ENCODE measurements at places on chromosomes 1 and 21.

DNA sequence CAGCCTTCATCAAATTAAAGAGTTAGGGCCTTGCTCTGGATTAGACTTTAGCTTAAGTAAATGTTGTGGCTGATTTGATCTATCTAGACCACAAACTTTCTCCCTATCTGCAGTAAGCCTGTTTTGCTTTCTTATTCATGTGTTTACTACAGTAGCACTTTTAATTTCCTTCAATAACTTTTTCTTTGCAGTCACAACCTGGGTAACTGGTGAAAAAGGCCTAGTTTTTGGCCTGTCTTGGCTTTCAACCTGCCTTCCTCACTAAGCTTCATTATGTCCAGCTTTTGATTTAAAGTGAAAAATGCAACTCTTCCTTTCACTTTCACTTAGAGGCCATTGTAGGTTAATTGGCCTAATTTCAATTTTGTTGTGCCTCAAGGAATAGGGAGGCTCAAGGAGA is 12.5 kb upstream of the LPGAT1 start:
- H3K36me3 ChIP-seq, result no peaks in the 10 kb centered on the region
- no peak overlapping the region for H3K27ac ChIP-seq
- DNase-seq, result peak; percentile 38
- no peak overlapping the region for H3K4me3 ChIP-seq
- H3K27me3 ChIP-seq, result no peaks in the 10 kb centered on the region

DNA sequence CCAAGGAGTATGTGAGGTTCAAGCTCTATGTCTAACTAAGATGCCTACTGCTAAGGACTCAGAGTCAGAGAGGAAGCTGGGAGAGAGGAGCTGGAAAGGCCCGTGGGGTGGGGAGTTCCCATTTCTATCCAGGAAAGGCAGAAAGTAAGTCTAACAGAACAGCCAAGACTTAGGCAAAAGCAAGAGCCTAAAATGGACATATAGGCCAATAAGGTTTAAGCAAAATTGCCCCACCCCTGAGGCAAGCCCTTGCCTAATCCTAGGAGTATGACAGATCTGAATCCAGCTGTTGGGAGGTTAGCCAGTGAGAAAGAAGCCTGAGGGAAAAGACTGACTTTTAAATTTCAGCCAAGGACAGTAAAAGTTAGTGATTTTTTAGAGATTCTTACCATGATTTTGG is 1.6 kb upstream of the KLHDC9 start:
- H3K36me3 ChIP-seq, result peaks cover 36% of the 10 kb centered on the region
- H3K27me3 ChIP-seq, result no peaks in the 10 kb centered on the region
- peak overlapping the region; percentile 61 for H3K27ac ChIP-seq
- H3K4me1 ChIP-seq, result peaks cover 49% of the 10 kb centered on the region
- peak; percentile 91 for DNase-seq

DNA sequence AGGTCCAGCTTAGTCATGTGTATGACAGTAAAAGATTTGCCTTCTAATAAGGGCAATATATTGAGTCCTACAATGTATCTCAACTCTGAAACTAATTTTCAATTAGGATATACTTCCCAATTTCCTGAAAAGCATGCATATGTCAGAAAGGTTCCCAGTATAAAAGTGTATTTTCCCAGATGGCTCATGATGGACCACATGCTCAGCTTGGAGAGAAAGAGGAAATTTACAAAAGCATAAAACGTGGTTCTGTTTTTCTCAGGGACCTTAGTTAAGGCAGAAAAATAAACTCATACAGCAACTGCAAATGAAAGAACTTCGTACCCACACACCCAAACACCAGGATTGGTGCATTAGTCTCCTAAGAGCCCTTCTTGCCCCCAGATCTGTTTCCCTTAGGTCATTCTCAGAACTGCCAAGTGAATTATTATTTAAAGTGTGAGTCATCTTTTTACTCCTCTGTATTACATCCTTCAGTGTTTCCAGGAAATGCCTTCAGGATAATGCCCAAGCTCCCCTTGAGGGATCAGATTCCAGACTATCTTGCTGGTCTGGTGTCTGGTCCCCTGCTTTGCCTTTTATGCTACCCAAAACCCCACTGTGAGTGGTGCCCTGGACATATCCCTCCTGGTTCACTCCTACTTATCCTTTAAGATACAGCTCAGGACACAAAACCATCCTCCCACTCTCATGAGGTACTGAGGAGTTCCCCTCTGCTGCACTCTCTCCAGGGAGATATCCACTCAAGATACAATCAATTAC is 57.4 kb downstream of the SSX2IP start:
- no peak overlapping the region for H3K4me3 ChIP-seq
- no peak overlapping the region for H3K27ac ChIP-seq
- peak; percentile 62 for DNase-seq
- H3K4me1 ChIP-seq, result peaks cover 22% of the 10 kb centered on the region
- H3K36me3 ChIP-seq, result no peaks in the 10 kb centered on the region

DNA sequence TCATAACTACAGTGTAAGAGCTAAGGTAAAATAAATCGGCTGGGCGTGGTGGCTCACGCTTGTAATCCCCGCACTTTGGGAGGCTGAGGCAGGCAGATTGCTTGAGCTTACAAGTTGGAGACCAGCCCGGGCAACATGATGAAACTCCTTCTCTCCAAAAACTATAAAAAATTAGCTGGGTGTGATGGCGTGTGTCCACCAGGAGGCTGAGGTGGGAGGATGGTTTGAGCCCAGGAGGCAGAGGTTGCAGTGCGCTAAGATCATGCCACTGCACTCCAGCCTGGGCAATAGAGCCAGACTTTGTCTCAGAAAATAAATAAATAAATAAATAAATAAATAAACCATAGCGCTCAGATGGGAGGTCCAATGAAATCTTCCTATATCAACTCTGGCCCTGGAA is 16.7 kb upstream of the FAM110D start:
- no peaks in the 10 kb centered on the region for H3K4me1 ChIP-seq
- H3K27me3 ChIP-seq, result peaks cover 3% of the 10 kb centered on the region
- H3K4me3 ChIP-seq, result no peak overlapping the region
- DNase-seq, result no peak
- H3K36me3 ChIP-seq, result no peaks in the 10 kb centered on the region
- H3K27ac ChIP-seq, result no peak overlapping the region

DNA sequence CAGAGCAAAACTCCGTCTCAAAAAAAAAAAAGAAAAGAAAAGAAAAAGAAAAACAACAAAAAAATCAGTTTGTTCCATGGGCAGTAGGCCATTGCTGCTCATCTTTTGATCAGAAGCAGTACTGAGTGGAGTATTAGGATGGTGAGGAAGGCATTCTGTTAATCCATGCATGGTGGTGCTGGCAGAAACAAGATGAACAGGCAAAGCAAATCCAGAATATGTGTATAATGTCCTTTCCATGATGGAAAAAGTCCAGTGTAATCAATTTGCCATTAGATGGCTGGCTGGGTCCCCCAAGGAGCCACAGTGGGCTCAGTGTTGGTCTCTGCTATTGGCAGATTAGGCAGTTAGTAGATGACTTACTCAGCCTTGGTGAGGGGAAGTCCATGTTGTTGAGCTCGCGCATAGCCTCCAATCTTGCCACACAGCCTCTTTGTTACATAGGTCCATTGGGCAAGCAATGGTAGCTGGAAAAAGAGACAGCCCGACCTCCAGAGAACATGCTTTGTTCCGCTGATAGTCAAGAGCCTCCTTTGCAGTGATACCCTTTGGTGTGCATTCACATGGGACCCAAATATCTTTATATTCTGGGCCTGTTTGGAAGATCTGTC is 23.3 kb downstream of the H3-3A start:
- H3K27ac ChIP-seq, result no peak overlapping the region
- peaks cover 12% of the 10 kb centered on the region for H3K4me1 ChIP-seq
- H3K4me3 ChIP-seq, result no peak overlapping the region

DNA sequence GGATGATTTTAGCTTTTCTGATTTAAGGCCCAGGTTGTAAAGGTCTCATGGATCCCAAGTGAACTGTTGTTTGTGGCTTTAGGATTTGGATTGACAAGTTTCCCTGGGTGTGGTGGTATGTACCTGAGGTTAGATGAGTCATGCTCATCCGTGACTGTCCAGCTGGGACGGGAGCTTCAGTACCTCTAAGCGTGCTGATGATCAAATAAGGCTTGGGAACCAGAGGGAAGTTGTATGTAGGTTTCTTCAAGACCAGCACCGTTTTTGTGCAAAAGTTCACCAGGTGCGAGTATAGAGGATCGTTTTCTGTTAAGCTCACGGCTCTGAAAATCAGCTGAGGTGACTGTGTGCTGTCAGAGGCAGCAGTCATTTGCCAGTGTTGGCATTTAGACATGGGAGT is 19.8 kb downstream of the PLA2G2E start:
- H3K27me3 ChIP-seq, result no peaks in the 10 kb centered on the region
- H3K4me1 ChIP-seq, result peaks cover 10% of the 10 kb centered on the region
- peaks cover 56% of the 10 kb centered on the region for H3K36me3 ChIP-seq
- no peak overlapping the region for H3K4me3 ChIP-seq

DNA sequence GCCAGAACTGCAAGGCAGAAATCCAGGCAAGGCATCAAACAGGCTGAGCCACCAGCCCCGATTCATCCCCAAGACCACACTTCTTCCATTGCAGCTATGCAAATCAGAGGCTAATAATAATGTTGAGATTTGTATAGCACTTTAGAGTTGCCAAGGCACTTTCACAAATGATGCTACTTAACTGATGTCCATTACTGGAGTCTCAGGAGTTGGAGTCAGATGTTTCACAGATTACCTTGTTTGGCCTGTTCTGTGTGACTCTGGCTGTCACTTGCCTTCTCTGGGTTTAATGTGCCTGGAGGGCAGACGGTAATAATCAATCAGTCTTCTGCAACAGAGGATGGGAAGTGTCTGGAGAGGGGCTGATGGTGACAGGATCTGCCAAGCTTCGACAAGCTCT is 40.8 kb upstream of the MPZL1 start:
- H3K27me3 ChIP-seq, result no peaks in the 10 kb centered on the region
- H3K27ac ChIP-seq, result no peak overlapping the region
- no peak overlapping the region for H3K4me3 ChIP-seq
- no peaks in the 10 kb centered on the region for H3K36me3 ChIP-seq
